ENCODE measurements at places on chromosomes 11 and 22.

- DNase-seq = no peak
- no peaks in the 10 kb centered on the region for H3K4me1 ChIP-seq
- no peaks in the 10 kb centered on the region for H3K36me3 ChIP-seq
- H3K27ac ChIP-seq = no peak overlapping the region
Measured at GRCh38 chr11:127238321-127238720, 237.8 kb upstream of the KIRREL3 start.

GRCh38 chr22:38032681-38033521, 24.3 kb upstream of the PICK1 start:
- peak overlapping the region; percentile 79 for H3K4me3 ChIP-seq
- H3K27me3 ChIP-seq = no peaks in the 10 kb centered on the region
- peaks cover 87% of the 10 kb centered on the region for H3K4me1 ChIP-seq
- H3K36me3 ChIP-seq = no peaks in the 10 kb centered on the region

- no peak overlapping the region for H3K27ac ChIP-seq
- no peaks in the 10 kb centered on the region for H3K4me1 ChIP-seq
- peaks cover 81% of the 10 kb centered on the region for H3K27me3 ChIP-seq
- no peaks in the 10 kb centered on the region for H3K36me3 ChIP-seq
Measured at GRCh38 chr22:16935209-16935608, 72.8 kb downstream of the GAB4 start.

- H3K4me1 ChIP-seq = peaks cover 38% of the 10 kb centered on the region
- no peaks in the 10 kb centered on the region for H3K36me3 ChIP-seq
- no peaks in the 10 kb centered on the region for H3K27me3 ChIP-seq
- no peak overlapping the region for H3K4me3 ChIP-seq
- DNase-seq = no peak
Measured at GRCh38 chr11:13329670-13330356, 52.2 kb downstream of the BMAL1 start.
